ENCODE measurements at places on chromosomes 12 and 14.

DNA sequence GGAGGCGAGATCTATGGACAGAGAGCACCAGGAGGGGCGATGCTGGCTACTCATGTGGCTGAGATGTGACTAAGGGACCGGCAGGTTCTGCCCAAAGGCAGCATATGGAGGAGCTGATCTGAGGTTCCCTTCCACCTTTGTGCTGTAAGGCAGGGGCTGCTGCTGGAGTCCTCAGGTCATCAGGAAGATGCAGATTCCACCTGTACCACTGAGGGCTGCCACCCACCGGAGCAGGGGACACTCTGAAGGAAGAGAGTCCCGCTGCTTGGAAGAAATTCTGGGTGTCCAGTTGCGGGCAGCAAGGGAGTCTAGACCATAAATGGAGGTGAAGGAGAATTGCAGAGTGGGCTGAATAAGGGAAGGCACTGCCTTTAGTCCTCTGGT is 55.3 kb downstream of the PLEKHG3 start:
- DNase-seq = no peak

DNA sequence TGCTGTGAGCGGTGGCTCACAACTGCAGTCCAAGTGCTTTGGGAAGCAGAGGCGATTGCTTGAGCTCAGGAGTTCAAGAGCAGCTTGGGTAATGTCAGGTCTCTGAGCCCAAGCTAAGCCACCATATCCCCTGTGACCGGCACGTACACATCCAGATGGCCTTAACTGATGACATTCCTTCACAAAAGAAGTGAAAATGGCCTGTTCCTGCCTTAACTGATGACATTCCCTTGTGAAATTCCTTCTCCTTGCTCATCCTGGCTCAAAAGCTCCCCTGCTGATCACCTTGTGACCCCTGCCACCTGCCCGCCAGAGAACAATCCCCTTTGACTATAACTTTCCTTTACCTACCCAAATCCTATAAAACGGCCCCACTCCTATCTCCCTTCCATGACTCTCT is 48.6 kb downstream of the SLC25A47 start:
- no peak for DNase-seq

- no peak for DNase-seq
Observed at GRCh38 chr12:14885718-14886221, at the start of gene MGP. Gene MGP, minus strand, starts transcription at chr12:14885854. Its CDS starts 63 bp downstream, at chr12:14885791.

DNA sequence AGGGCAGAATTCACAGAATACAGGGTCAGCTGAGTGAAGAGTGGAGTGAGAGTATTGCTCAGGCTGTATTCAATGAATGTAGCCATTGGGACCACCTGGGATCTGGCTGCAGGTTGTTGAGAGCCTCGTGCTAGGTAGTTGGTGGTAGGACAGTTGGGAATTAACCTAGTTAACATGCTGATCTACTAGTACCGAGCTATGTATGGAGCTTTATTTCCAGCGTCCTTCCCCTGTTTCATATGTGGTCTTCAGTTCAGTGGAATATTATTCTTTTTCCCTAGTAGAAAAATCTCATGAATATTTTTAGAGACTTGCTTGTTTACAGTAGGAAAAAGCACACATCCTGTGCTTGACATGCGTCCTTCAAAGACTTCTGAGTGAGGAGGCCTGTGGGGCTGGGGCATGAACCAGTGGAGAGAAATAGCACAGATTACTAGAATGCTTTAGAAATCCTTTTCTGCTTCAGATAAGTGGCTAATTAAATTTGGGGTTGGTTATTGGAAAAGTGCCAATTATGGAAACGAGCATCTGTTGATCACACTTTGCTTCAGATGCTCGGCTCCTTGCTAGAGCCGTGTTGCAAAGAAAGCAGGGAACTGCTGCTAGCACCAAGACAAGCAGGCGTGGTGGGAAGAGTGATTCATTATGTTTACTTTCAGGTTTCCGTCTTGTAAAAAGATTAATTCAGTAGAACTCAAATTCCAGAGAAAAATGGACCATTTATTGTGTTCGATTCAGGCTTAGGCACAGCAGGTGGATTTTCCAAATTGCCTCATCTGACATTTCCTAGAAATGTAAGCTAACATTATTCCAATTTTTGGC is 53.6 kb downstream of the ARF6 start:
- no peak for DNase-seq

- no peak for DNase-seq
Observed at GRCh38 chr12:105352052-105352451, 21.6 kb downstream of the C12orf75 start.

GRCh38 chr12:131132118-131132892 is 178.6 kb downstream of the ADGRD1 start:
- peak; percentile 35 for DNase-seq

Data from T-helper 2 cell (primary cell).